Tibial artery (tissue), 4 donors: ENCODE measurements at places on chromosomes 1 and 21.

- no peak overlapping the region for H3K27ac ChIP-seq
- peaks cover 8% of the 10 kb centered on the region for H3K4me1 ChIP-seq
- no peaks in the 10 kb centered on the region for H3K27me3 ChIP-seq
Measured at GRCh38 chr1:201192261-201192788, 1.7 kb downstream of the IGFN1 start.

DNA sequence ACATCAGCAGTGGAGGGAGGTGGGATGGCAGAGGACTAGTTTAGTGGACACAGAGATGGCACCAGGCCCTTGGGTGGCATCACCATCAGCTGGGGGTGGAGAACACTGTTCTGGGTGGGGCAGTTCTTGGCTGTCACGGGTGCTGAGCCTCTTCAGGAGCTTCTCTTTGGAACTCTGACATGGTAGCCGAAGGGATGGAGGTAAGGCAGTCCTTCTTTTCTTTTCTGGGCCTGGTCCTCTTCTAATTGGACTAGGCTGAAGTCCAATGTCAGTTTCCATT is 8.3 kb upstream of the MEF2D start:
- peak overlapping the region; percentile 100 for H3K27ac ChIP-seq
- DNase-seq = no peak
- H3K27me3 ChIP-seq = no peaks in the 10 kb centered on the region
- H3K4me1 ChIP-seq = peaks cover 55% of the 10 kb centered on the region
- no peak overlapping the region for H3K4me3 ChIP-seq

- H3K4me3 ChIP-seq = no peak overlapping the region
- no peak for DNase-seq
- no peak overlapping the region for H3K27ac ChIP-seq
- H3K4me1 ChIP-seq = no peaks in the 10 kb centered on the region
- H3K36me3 ChIP-seq = no peaks in the 10 kb centered on the region
- no peaks in the 10 kb centered on the region for H3K27me3 ChIP-seq
Measured at GRCh38 chr1:121483234-121483633, 298.5 kb downstream of the SRGAP2C start.

DNA sequence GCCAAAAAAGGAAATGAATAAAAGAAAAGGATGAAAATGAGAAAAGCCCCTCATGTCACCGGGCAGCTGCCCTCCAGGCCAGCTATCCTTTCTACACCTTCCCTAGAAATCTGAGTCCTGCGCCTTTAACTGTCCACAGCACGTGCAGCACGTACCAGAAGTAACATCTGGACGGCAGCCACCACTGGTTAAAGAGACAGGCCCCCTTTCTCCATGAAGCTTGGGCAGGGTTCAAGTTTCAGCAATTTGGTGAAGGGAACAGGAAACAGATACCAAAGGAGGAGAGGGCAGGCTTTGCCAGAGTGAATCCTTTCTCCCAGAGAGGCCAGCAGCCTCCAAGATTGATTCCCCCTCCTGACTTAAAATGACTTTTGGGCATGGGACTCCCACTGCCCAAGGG is 3.6 kb upstream of the KIAA2013 start:
- no peaks in the 10 kb centered on the region for H3K27me3 ChIP-seq
- H3K36me3 ChIP-seq = no peaks in the 10 kb centered on the region
- DNase-seq = peak; percentile 91

DNA sequence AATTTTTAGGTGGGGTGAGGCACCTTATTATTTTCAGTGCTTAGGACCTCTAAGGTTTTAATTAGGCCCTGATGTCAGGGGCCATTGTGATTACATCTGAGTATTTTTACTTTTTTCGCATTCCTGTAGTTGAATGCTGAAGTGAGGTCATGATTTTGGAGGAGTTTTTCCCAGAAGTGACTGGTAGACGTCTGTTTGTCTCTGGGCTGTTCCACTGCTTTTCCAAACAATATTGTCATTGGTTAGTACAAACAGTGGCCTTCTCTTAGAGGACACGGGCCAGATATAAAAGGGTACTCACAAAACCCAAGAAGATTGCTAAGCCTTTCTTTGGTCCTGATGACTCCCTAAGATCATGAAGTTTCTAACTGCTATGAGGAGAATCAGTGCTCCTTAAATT is 7.6 kb upstream of the RASAL2 start:
- H3K4me3 ChIP-seq = no peak overlapping the region
- H3K36me3 ChIP-seq = no peaks in the 10 kb centered on the region
- peaks cover 24% of the 10 kb centered on the region for H3K4me1 ChIP-seq
- no peak for DNase-seq
- H3K27me3 ChIP-seq = no peaks in the 10 kb centered on the region

DNA sequence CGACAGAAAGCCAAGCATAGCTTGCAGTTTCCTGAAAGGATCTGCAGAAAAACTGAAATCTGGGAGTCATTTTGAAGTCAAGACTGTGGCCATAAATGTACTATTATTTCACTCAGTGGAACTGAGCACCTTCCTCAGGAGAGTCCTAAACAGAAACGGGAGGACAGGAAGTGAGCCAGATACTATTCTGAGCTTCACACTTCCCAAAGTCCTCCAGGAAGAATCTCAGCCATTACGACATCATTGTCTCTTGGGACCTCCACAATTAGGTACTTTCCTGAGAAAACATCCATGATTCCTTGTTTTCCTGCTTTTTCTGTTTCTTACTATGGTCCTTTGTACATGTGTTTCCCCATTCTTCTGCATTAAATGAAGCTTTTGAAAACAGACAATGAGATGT is 299.2 kb upstream of the USP25 start:
- DNase-seq = no peak
- H3K27me3 ChIP-seq = no peaks in the 10 kb centered on the region
- no peak overlapping the region for H3K4me3 ChIP-seq
- no peaks in the 10 kb centered on the region for H3K36me3 ChIP-seq
- H3K4me1 ChIP-seq = no peaks in the 10 kb centered on the region

GRCh38 chr1:170032531-170033280 is 41.8 kb downstream of the KIFAP3 start:
- DNase-seq = no peak
- H3K4me1 ChIP-seq = no peaks in the 10 kb centered on the region
- no peak overlapping the region for H3K4me3 ChIP-seq
- no peak overlapping the region for H3K27ac ChIP-seq

DNA sequence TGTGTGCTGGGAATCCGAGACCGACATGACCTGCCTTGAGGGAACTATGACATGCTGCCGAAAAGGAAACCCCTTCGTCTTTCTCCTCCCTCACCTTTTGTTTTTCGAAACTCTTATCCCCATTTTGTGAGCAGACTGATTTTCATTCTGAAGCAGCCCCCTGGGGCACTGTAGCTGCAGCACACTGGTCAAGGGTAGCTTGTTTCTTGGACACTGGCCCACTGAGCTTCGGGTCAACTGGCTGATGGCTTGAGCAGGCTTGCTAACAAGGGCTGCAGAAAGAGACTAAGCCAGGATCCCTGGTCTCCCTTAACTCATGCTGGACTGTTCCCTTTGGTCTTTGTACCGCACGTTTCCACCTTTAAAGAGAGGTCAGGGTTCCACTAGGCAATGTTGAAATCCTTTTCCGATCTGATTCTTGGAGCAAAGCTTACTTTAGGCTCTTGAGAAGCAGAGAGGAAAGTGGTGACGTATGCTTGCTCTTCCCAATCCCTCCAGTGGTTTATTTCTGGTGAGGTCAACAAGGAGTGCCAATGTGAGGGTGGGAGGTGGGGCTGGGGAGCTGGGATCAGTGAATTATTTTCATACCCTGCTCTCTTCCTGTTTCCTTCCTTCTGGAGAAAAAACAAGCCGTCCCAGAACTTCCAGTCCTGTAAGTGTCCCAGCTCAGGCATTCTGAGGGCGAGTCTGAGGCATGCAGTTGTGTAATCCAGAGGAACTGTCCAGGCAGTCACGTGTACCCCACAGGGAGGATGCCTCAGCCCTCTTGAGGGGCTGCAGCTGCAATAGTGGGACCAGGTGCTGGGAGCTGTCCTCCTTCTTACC is 7.6 kb downstream of the CYP4B1 start:
- H3K4me1 ChIP-seq = peaks cover 22% of the 10 kb centered on the region
- H3K27me3 ChIP-seq = no peaks in the 10 kb centered on the region
- peak overlapping the region; percentile 62 for H3K27ac ChIP-seq
- no peaks in the 10 kb centered on the region for H3K36me3 ChIP-seq
- H3K4me3 ChIP-seq = no peak overlapping the region

DNA sequence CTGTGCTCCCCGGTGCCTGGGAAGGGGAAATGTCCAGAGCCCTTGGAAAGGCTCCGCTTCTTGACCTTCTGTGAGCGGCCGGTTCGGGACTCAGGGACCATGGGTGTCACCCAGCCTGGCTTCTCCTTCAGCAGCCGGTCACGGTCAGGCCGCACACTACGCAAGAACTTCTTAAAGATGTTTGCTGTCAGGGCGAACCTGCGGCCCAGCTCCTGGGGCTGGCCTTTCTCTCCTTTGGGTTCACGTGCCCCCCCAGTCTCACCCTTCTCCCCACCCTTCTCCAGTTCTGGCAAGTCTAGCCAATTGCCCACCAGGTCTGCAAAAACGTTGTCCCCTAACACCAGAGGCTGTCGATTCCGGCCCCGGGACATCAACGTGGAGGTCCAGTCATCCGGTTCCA is 12.1 kb downstream of the INKA2 start:
- no peak overlapping the region for H3K4me3 ChIP-seq
- no peak for DNase-seq
- no peaks in the 10 kb centered on the region for H3K27me3 ChIP-seq
- H3K27ac ChIP-seq = no peak overlapping the region

- no peaks in the 10 kb centered on the region for H3K4me1 ChIP-seq
- H3K4me3 ChIP-seq = peak overlapping the region; percentile 98
- peak overlapping the region; percentile 81 for H3K27ac ChIP-seq
- H3K36me3 ChIP-seq = no peaks in the 10 kb centered on the region
- peak; percentile 68 for DNase-seq
Measured at GRCh38 chr1:236281198-236281653, 532 bp downstream of the ERO1B start.

DNA sequence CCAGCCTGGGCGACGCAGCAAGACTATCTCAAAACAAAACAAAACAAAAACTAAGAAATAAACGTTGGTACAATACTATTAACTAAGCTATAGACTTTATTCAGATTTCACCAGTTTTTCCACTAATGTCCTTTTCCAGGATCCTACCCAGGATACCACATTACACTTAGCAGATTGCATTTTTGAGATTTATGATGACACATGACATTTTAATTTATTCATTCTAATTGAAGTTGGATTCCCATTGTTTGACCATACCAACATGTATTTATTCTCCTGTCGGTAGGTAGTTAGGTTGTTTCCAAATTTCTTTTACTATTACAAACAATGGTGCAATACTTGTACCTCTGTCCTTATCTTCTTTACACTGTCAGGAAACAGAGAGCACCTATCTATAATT is 6.8 kb upstream of the KLF17 start:
- no peak overlapping the region for H3K4me3 ChIP-seq
- no peaks in the 10 kb centered on the region for H3K36me3 ChIP-seq
- no peaks in the 10 kb centered on the region for H3K27me3 ChIP-seq
- H3K4me1 ChIP-seq = no peaks in the 10 kb centered on the region
- DNase-seq = no peak

- no peaks in the 10 kb centered on the region for H3K27me3 ChIP-seq
- H3K36me3 ChIP-seq = no peaks in the 10 kb centered on the region
- no peaks in the 10 kb centered on the region for H3K4me1 ChIP-seq
- no peak for DNase-seq
- H3K4me3 ChIP-seq = no peak overlapping the region
- no peak overlapping the region for H3K27ac ChIP-seq
Measured at GRCh38 chr1:193539731-193540459, 353.5 kb upstream of the B3GALT2 start.

DNA sequence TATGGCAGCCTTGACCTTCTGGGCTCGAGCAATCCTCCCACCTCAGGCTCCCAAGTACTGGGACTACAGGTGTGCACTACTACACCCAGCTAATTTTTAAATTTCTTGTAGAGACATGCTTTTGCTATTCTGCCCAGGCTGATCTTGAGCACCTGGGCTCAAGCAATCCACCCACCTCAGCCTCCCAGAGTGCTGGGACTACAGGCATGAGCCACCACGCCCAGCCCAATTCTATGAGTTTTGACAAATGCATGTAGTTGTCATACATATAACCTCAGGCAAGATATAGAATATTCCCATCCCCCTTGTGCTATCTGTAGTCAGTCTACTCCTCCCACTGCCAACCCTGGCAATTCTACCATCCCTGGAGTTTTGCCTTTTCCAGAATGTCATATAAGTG is 38.7 kb upstream of the TTC22 start:
- peaks cover 10% of the 10 kb centered on the region for H3K27me3 ChIP-seq
- H3K4me1 ChIP-seq = no peaks in the 10 kb centered on the region
- no peak overlapping the region for H3K4me3 ChIP-seq
- H3K27ac ChIP-seq = no peak overlapping the region
- DNase-seq = no peak

DNA sequence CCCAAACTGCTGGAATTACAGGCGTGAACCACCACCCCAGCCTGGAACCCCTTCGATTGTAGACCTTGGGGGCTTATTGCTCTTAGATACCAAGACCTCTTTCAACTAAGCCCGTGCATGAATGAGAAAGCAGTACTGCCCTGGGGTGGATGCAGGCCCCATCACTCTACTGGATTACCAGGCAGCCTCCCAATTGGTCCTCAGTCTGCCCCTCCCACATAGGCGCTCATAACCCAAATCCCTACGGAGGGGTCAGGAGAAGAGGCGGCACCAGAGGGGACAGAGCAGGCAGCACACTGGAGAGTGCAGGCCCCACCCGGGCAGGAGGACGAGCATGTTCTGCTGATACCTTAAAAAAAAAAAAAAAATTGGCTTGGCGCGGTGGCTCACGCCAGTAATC is 12.4 kb upstream of the STMN1 start:
- no peak overlapping the region for H3K27ac ChIP-seq
- H3K36me3 ChIP-seq = no peaks in the 10 kb centered on the region
- H3K4me1 ChIP-seq = peaks cover 18% of the 10 kb centered on the region
- no peaks in the 10 kb centered on the region for H3K27me3 ChIP-seq
- no peak overlapping the region for H3K4me3 ChIP-seq

DNA sequence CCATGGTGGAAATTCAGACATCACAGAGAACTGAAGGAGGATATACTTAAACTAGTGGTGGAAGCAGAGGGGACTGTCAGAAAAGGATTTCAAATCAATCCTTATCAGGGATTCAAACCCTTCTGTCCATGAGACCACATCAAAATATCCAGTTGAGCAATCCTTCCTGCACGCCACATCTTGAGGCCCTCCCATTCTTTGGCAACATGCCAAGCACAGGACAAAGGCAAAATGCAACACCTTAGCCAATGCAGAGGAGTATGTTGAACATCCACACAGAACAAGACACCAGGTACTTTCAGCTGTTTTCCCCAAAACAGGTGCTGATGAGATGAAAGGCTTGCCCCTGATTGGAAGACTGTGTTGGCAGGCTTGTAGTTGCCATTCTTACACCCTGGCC is 81.8 kb upstream of the PLXNA2 start:
- no peaks in the 10 kb centered on the region for H3K36me3 ChIP-seq
- no peak for DNase-seq
- H3K27ac ChIP-seq = no peak overlapping the region
- H3K27me3 ChIP-seq = no peaks in the 10 kb centered on the region
- no peak overlapping the region for H3K4me3 ChIP-seq

DNA sequence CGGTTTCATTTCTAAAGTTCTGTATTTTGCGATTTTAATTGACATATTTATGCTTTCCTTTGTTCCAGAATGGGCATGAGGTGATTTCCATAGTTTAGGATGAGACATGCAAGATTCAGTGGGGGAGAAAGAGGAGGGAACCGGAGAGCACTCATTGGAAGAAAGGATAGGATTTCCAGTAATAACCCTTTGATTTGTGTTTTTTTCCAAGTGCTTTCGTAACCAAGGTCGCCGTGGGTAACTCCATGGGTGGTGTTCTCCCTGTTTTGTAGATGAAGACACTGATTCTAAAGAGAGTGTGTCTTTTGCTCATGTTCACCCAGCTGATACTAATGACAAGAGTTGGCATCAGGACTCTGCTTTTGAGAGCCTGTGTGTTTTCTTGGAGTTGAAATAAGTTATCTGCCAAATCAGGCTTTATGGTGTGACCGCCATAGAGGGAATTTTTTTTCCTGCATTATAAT is 170.1 kb downstream of the DHRS3 start:
- H3K36me3 ChIP-seq = no peaks in the 10 kb centered on the region
- H3K4me1 ChIP-seq = peaks cover 97% of the 10 kb centered on the region
- H3K4me3 ChIP-seq = no peak overlapping the region
- no peaks in the 10 kb centered on the region for H3K27me3 ChIP-seq
